Stimulated activated CD8-positive, alpha-beta memory T cell treated with anti-CD3 and anti-CD28 coated beads, Interleukin-12 subunit alpha, Interleukin-12 subunit beta, amount 100 ng/mL, for 4 hours (primary cell): ENCODE measurements at places on chromosomes 6 and 20.

- DNase-seq = no peak
Observed at GRCh38 chr20:51535674-51536073, 6.8 kb downstream of the NFATC2 start.

- no peak for DNase-seq
Observed at GRCh38 chr6:113594726-113595125, 262.4 kb upstream of the MARCKS start.

GRCh38 chr6:119736296-119737021, 386.9 kb upstream of the MAN1A1 start:
- DNase-seq = no peak

DNA sequence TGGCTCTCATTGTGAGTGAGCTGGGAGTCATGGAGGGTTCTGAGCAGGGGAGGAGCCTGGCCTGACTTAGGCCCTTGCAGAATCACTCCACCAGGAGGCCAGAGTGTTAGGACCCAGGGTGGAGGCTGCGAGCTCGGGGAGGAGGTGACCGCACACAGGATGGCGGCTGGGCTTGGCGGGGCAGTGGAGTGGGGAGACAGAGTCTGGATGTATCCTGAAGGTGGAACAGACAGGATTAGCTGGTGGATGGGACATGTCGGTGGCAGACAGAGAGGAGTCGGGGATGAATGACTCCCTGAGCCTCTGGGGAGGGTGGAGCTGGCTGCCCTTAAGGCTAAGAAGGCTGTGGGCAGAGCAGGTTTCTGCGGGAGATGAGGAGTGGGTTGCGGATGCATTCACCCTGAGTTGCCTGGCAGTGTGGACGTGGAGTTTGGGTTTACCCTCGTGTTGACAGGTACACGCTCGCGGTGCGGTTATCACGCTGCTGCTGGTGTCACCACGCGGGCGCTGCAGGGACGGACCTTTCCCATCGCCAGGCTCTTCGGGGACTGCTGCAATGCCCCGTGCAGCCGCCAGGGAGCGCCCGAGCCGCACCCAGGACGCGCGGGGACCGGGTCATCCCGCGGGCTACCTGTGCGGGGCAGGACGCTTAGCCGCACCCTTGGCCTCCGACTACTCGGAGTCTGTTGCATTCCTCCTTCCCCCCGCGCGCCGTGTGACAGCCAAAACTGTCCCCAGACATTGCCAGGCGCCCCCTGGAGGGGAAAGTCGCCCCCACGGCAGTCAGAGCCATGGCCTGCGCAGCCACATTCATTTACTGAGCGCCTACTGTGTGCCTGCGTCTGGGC, 43.0 kb upstream of the PTGIS start:
- peak; percentile 52 for DNase-seq

GRCh38 chr20:44022464-44022863, 107.8 kb downstream of the TOX2 start:
- DNase-seq = no peak

GRCh38 chr6:43951063-43951755, 176.0 kb downstream of the MRPL14 start:
- no peak for DNase-seq

DNA sequence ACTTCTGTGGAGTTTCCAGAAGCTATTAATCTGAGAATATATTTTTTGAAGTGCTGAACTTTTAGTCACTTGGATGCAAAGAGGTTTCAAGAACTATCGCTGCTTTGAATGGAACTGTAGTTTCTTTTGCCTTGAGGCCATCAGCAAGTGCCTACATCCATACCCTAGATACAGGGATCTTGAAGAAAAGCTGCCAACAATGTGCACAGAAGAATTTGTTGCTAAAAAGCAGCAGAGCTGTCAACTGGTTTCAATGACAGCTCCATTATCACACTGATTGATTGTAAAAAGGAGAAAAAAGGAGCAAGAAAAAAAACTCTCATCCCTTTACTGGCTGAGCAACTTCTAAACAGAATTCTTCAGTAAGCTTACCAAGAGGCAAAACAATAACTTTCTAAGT, 251.0 kb upstream of the NRSN1 start:
- no peak for DNase-seq

GRCh38 chr6:31465185-31465536, 32.8 kb upstream of the MICB start:
- no peak for DNase-seq

DNA sequence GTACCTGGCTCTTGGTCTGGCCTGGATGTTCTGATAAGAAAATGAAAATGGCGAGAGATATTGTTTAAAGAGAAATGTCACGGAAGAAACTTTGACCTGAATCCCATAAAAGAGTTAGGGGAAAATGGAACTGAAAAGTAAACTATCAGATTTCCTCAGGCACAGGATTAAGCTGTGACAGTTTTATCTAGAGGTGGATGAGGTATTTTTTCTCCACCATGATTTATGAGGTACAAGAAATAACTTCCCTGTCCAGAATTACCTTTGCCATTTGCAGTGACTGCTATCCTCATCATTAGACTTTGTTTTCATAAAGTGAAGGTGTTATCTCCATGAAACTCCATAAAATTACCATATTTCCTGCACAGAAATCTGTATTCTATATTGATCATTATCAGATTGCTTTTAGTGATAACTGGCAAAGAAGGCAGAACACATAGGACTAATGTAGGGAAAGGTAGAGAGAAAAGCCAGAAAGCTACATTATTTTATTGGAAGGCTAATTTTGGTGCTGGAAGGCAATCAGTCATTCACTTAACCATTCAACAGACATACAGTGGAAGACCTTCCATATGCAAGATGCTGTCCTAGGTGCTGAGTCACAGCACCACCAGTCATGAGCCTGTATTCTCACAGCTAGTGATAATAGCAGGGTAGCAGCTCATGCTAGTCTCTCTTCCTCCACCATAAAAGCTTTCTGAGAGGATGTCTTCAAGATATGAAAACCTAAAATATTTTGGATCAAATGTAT, 427.3 kb upstream of the CITED2 start:
- DNase-seq = no peak
